ENCODE measurements at places on chromosomes 3 and 15.

GRCh38 chr3:52015438-52016228 is 19.9 kb upstream of the RPL29 start:
- DNase-seq, result no peak

GRCh38 chr3:45917146-45917898 is 25.9 kb upstream of the CXCR6 start:
- no peak for DNase-seq

GRCh38 chr3:125172346-125172745 is 40.2 kb downstream of the SLC12A8 start:
- no peak for DNase-seq

GRCh38 chr3:62922326-62922725 is 47.1 kb upstream of the CADPS start:
- no peak for DNase-seq

DNA sequence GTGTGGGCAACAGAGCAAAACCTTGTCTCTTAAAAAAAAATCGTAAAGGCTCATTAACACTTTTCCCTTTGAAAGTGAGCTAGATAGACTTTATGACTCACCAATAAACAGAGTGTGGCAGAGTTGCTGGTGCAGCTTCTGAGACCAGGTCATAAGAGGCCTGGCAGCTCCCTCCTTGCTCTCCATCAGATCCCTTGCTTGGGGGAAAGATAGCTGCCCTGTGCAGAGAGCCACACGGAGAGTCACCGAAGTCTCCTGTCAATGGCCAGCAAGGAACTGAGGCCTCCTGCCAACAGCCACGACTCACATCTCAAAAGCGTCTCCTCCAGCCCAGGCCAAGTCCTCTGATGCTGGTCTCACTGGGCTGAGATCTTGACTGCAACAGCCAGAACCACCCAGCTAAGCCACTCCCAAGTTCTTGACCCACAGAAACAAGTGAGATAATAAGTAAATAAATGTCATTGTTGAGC is 8.7 kb upstream of the GP9 start:
- DNase-seq, result no peak

DNA sequence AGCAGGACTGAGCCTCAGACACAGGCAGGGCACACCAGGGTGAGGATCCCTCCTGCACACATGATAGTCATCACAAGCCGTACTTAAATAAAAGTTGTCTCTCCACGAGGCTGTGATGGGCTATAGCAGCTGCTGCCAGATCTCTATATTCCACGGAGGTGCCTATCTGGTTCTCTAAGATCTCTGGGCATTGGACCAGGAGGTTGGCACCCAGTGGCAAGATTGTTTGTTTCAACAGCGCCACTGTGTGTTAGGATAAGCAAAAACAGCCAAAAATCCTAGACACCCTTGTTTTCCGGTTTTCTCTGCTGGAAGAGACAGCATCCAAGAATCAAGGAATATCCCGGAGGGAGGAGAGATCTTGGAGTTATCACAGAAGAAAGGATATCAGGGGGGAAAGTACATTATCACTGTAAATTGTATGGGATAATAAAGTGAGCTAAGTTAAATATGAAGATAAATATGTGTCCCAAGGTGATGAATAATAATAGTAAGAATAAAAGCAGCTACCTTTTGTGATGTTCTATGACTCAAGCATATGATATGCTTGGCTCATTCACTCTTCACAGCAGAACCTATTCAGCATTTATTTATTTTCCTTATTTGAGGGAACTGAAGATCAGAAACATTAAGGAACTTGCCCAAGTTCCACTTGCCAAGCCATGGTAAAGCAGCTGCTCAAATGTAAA is 90.6 kb upstream of the AKAP13 start:
- no peak for DNase-seq

DNA sequence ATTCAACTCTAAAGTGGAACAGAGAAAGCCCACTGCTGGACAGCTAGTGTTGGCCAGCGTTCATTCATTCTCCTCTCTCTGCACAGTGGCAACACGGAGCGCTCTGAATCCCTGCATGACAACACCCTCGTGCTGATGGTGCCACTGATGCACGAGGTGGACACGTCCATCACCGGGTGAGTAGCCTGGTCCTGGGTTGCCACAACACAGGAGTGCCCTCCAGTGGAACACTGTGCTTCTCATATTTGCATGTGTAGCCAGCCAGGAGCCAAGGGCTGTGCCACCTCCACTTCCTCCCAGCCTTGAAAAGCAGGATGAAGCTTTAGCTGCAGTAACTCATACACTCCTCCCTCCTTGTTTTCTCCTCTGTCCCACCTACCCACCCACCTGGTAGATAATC is 120.0 kb upstream of the CTDSPL start:
- DNase-seq, result no peak

- no peak for DNase-seq
Observed at GRCh38 chr3:163384383-163384782, 1693.9 kb downstream of the SI start.

- DNase-seq, result no peak
Observed at GRCh38 chr3:99409961-99410360, 228.4 kb upstream of the COL8A1 start.

- DNase-seq, result no peak
Observed at GRCh38 chr3:46910166-46910760, 32.7 kb downstream of the PTH1R start.

- no peak for DNase-seq
Observed at GRCh38 chr3:172152874-172153273, 113.5 kb downstream of the FNDC3B start.

GRCh38 chr3:38519000-38519399 is 22.9 kb downstream of the EXOG start:
- no peak for DNase-seq

- no peak for DNase-seq
Observed at GRCh38 chr15:73568564-73569280, 64.5 kb downstream of the NPTN start.

DNA sequence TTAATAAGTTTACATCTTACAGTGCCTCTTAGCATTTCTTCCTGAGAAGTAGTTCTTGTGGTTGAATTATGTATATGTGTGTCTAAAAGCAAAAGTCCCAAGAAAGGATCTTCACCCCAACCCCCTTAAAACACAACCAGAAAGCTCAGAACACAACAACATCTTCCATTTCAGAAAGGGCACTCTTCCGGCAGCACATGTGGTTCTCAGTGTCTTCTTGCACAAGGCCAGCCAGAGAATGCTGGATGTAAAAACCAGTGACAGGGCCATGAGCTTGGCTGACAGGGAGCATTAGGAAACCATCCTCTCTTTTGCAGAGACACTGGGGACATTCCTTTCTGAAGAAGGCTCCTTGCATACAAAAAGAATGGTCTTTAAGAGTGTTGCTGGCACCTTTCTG is 45.0 kb downstream of the EEFSEC start:
- no peak for DNase-seq

- DNase-seq, result no peak
Observed at GRCh38 chr3:67809370-67809935, 155.0 kb upstream of the SUCLG2 start.

DNA sequence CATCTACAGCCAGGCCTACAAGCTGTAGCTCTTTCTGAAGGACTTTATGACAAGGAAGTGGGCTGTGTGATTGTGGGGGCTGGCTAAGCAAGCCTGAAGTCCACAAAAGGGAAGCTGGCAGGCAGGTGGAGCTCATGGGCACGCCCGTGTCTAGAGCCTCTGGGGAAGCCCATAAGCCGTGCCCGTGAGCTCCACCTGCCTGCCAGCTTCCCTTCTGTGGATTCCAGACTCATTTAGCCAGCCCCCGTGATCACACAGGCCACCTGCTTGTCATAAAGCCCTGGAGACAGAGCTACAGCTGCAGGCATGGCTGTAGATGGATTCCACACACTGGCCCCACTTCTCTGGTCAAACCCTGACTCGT is 15.2 kb downstream of the EFCC1 start:
- no peak for DNase-seq

DNA sequence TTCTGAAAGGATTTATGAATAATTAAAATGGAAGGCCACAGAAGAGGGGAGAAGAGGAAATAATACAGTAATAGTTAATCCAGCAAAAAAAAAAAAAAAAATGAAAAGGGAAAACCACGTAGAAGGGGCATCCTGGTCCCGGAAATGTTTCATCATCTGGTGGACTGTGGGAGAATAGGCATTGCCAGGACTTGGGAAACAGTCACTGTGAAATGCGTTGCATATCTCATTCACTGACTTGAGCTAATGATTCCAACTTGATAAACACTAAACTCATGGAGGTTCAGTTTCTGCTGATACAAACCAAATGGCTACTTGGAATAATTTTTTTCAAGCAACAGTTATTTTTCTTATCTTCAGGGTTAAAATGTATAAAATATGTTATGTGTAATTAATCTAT is 3.2 kb downstream of the XCR1 start:
- DNase-seq, result no peak

- no peak for DNase-seq
Observed at GRCh38 chr3:123518892-123519485, 65.9 kb downstream of the HACD2 start.

- DNase-seq, result no peak
Observed at GRCh38 chr3:185739264-185739701, 85.6 kb downstream of the IGF2BP2 start.

GRCh38 chr3:72702390-72702789 is 145.9 kb downstream of the SHQ1 start:
- DNase-seq, result no peak

DNA sequence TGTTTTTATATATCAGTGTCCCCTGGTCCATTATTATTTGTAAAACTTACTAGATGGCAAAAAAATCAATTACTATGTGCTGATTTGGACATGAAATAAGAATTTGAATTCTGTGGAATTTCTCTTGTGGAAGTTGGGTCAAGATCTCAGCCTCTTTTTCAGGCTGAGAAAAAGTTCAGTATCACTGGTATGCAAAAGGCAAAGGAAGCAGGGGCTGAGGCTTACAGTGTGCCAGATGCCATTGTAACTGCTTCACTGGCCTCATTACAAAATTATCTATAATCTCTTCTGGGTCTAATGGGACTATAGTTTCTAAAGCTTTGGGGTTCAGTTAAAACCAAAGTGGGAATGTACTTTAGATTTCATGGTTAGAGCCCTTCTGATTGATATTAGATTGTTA is 125.9 kb upstream of the SLC7A14 start:
- DNase-seq, result no peak

DNA sequence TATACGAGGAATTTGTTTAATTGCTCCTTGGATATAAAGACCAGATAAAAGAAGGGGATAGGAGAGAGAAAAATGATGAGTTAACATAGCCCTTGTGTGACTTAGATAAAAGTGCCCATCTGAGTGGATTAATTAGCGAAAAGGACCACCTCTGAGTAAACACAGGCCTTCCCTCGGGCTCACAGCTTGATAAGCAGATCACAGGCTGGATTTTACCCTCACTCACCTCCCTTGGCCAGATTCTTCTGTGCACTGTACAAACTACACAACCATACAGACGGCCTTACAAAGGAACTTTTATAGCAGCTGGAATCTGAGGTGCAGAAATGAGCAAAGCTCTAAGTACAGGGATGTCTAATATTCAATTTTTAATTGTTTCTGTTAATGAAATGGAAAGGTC is 112.4 kb upstream of the STT3B start:
- DNase-seq, result no peak

DNA sequence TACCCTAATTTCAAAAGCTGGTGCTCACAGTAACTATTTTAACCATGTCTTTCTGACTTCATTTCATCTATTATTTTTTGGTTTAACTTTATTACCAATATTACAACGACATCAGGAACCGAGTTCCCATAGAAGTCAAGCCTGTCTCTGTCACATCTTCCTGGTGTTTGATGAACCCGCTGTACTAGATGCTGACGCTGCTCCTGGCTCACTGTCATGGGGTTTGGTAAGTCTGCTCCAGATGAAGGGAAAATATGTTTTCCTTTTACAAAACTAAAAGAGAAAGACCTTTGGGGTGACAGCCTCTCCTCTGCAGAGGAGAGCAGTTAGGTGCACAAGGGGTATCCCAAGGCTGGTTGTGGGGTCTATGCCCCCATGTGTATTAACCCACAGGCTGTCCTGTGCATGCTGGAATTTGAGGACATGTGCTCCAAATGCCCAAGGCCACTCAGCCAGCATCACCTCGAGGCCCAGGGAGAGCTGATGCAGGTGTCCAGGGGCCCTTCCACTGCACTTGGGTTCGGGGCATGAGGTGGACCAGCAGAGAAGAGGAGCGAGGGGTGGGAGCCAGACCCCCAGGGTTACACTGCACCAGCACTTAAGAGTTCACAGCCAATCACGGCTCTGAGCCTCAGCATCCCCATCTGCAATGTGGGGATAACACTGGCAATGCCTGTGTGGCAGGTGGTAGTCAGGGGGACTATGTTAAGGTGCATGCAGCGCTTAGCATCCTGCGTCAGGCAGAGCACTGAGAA is 62.2 kb downstream of the ATP10A start:
- no peak for DNase-seq

GRCh38 chr15:74269362-74270035 is 33.4 kb downstream of the CCDC33 start:
- DNase-seq, result no peak

DNA sequence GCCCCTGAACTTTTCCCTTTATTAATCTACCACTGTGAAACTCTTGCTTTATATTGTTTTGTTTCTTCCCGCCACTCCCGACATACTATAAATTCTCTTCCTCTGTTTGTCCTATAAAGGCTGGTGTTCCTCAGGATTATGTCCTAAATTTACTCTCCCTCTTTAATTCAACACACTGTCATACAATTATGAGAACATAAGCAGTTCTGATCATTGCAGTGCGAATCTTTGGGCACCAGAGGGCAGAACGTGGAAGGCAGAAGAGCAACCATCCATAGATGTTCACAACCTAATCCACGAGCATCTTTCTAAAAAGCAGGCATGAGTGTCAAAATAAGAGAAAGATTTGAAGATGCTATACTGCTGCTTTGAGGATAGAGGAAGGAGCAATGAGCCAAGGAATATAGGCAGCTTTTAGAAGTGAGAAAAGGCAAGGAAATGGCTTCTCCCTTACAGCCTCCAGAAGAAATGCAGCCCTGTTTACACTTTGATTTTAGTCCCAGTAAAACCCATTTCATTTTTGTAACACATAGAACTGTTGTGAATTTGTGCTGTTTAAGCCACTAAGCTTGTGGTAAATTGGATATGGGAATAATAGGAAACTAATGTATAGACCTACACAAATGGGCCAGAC is 179.4 kb downstream of the GBE1 start:
- no peak for DNase-seq

DNA sequence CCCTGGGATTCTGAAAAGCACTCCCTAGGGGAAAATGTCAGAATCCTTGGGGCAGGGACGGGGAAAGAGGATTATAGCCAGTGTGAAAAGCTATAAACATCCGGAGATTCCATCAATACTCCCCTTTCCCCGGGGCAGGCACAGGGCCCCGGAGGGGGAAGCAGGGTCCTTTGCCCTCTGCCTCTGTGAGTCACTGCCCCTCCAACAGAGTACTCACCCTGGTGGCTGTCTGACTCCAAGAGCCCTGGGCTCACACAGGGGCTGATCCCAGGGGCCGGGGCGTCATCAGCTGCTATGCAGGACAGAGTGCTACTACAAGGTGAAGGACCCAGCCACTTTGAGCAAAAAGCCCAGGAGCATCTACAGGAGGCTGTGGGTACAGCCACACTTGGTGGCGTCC is 133.0 kb upstream of the PRR20G start:
- no peak for DNase-seq

- DNase-seq, result no peak
Observed at GRCh38 chr15:26572602-26573350, 200.1 kb downstream of the GABRB3 start.

All from activated naive CD4-positive, alpha-beta T cell (primary cell).